ENCODE measurements at places on chromosomes 13 and 19.

DNA sequence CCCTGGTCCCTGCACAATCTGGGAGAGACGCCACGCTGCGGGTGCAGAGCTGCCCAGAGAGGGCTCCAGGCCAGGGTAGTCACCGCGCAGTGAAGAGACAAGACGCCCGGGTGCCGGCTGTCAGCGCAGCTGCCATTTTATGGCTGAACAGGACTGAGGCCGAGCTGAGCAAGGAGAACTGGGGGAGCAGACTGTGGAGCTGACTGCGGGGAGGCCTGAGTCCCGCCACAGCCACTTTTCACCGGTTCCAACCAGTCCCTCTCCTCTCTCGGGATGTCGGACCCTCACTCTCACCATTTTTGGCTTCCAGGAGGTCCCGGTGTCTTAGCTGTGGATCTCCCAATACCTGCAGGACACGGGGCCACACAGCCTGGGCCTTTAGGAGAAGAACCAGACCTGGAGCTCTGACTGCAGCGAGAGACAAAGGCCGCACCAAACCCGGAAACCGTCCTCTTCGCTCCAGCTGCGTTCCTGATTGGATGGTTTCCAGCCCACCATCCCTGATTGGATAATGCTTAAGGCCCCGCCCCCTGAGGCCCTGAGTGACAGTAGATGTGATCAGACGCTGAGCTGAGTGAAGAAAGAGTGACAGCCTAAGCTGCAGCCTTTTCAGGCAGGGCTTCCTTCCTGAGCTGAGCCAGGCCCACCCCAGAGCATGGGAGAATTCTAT is at the start of gene ZNF626:
ZNF626 (minus strand) TSS at position 422 of the 670 bp plus-strand sequence; CDS start at position 297, 125 bp downstream.
- H3K36me3 ChIP-seq = peaks cover 26% of the 10 kb centered on the region
- H3K27ac ChIP-seq = peak within 1 kb of the TSS; percentile 84
- peak; percentile 67 for DNase-seq
- H3K4me3 ChIP-seq = peak within 1 kb of the TSS; percentile 85
- no peaks in the 10 kb centered on the region for H3K4me1 ChIP-seq
- no peaks in the 10 kb centered on the region for H3K27me3 ChIP-seq

- H3K4me1 ChIP-seq = peaks cover 10% of the 10 kb centered on the region
- H3K4me3 ChIP-seq = no peak overlapping the region
- H3K27me3 ChIP-seq = peaks cover 15% of the 10 kb centered on the region
- no peaks in the 10 kb centered on the region for H3K36me3 ChIP-seq
- no peak overlapping the region for H3K27ac ChIP-seq
Observed at GRCh38 chr19:920051-920864, 3.1 kb downstream of the KISS1R start.

DNA sequence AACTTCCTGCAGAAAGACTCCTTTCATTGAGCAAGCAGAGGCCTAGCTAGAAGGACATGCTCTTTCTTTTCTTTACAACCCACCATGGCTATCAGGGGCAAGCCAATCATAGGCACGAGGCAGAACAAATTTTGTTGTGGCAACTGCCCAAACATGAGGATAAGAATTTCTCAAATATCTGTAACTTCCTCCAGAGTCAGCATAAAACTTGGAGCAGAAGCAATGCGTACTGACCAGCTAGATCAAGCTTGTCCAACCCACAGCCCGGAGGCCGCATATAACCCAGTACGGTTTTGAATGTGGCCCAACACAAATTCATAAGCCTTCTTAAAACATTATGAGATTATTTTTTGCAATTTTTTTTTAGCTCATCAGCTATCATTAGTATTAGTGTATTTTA is 87.0 kb upstream of the SOX21 start:
- no peak for DNase-seq
- H3K27ac ChIP-seq = no peak overlapping the region
- H3K27me3 ChIP-seq = peaks cover 2% of the 10 kb centered on the region
- H3K4me1 ChIP-seq = peaks cover 7% of the 10 kb centered on the region

DNA sequence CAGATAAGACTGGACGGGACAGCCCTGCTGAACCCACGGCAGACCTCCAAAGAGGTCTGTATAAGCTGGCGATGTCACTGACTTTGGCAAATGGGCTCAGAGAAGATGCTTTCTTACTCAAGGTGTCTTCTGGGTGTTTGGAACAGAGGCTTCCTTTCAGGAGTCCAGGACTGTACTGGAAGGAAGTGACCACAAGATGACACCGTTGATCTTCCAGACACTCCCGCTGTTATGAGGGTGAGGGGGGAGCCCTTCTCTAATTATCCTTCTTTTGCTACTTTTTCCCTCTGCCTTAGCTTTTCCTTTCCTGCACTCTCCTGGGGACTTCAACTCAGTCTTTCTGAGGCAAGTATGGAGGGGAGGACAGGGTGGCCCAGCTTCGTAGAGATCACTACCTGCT is 65.2 kb upstream of the ZNF599 start:
- DNase-seq = no peak
- no peaks in the 10 kb centered on the region for H3K36me3 ChIP-seq
- peaks cover 27% of the 10 kb centered on the region for H3K27me3 ChIP-seq
- H3K4me1 ChIP-seq = peaks cover 21% of the 10 kb centered on the region
- no peak overlapping the region for H3K27ac ChIP-seq
- peak overlapping the region; percentile 59 for H3K4me3 ChIP-seq

- peaks cover 31% of the 10 kb centered on the region for H3K36me3 ChIP-seq
- no peaks in the 10 kb centered on the region for H3K27me3 ChIP-seq
- peaks cover 6% of the 10 kb centered on the region for H3K4me1 ChIP-seq
- DNase-seq = no peak
Observed at GRCh38 chr13:73693215-73693614, 441.0 kb downstream of the KLF12 start.

GRCh38 chr13:25300861-25301346 is 521 bp upstream of the NUP58 start:
- H3K36me3 ChIP-seq = peaks cover 23% of the 10 kb centered on the region
- peak overlapping the region; percentile 97 for H3K4me3 ChIP-seq
- peak overlapping the region; percentile 93 for H3K27ac ChIP-seq
- H3K27me3 ChIP-seq = peaks cover 1% of the 10 kb centered on the region

DNA sequence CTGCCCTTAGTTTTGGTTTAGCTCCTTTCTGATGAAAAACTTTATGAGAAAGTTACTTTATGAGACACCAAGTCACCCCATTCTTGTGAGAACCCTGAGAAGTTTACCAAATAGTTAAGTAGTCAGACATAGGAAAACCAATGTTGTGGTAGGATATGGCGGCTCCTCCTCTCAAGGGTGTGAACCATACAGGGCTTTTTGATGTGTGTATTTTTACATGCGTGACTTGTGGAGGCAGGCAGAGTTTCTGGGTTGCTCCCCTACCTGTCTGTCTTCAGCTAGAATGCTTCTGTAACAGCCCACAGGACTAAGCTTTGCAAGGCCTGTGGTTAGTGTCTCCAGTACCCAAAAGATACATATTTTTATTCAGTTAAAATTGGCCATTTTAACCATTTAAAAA is 18.3 kb downstream of the UBAC2 start:
- H3K4me3 ChIP-seq = no peak overlapping the region
- H3K27ac ChIP-seq = no peak overlapping the region
- peaks cover 8% of the 10 kb centered on the region for H3K36me3 ChIP-seq
- no peaks in the 10 kb centered on the region for H3K27me3 ChIP-seq
- peaks cover 30% of the 10 kb centered on the region for H3K4me1 ChIP-seq

GRCh38 chr13:30892966-30893365 is 13.1 kb upstream of the MEDAG start:
- H3K27ac ChIP-seq = no peak overlapping the region
- peaks cover 29% of the 10 kb centered on the region for H3K4me1 ChIP-seq
- no peak overlapping the region for H3K4me3 ChIP-seq
- H3K27me3 ChIP-seq = peaks cover 2% of the 10 kb centered on the region

DNA sequence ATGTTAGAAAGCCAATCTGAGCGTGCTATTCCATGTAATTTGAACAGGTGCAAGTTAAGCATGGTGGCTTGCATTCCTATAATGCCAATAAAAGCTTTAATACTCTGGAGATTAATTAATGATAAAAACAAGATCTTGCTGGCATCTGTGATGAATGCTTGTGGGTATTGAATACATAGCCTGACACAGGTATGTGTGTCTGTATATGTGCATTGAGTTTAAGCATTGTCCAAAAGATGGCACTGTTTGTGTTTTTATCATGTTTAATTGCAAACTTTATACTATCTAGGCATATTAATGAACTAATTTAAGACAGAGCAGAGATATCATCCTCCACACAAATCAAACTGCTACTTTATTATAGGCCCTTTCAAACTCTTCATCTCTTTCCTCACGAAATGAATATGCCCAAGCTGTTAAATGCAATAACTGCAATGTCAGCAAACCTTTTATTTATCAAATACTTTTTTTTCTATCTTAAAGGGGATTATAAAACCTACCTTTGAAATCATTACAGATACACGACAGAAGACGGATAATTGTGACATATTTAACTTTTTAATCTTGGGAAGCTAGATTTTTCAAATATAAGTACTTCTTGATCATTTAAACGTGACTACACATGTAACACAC is 86.5 kb downstream of the TNFSF11 start:
- no peak overlapping the region for H3K4me3 ChIP-seq
- peaks cover 26% of the 10 kb centered on the region for H3K27me3 ChIP-seq
- H3K27ac ChIP-seq = no peak overlapping the region

All from HFFc6 (cell line).